ENCODE measurements at places on chromosomes 6 and 20. TPM values are rescaled to one million over a fixed set of nuclear protein-coding genes. Genes with fewer than 3 reads are reported as not detected.

Gene NRSN1
- not detected for total RNA-seq

DNA sequence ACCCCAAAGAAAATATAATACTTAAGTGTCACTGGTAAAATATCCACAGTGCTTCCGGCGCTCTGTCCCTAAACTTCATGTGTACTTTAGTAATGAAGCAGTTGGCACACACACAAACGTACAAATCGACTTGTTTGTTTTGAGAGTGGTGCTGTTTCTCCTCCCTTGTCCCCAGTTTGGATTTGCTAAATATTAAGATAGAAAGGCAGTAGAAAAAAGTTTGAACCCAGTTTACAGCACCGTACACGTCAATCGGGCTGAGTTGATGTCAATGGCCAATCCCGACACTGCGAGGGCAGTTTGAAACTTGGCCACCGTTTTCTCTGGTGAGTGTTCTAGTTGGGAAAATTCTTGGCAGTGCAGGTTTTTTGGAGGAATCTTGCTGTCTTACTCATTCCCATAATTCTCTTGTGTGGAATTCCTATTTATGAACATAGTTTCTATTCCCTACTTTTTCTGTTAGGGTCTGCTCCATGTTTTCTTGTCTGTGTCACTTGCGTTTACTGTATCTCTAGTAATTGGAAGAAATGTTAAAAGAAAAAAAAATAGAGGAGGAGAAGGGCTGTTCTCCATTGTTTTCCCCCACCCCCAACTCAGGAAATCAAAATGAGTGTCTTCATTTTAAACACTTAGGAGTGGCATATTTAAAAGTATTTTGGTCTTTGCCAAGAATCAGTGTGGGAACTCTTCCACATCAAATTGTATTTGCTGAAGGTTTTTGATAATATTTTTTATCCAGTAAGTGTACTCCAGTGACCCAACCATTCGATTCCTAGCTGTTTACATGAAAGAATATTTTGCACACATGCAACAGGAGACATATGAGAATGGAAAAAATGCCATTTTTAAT, 72.3 kb downstream of the OR2B2 start:
- no peak for ATAC-seq

DNA sequence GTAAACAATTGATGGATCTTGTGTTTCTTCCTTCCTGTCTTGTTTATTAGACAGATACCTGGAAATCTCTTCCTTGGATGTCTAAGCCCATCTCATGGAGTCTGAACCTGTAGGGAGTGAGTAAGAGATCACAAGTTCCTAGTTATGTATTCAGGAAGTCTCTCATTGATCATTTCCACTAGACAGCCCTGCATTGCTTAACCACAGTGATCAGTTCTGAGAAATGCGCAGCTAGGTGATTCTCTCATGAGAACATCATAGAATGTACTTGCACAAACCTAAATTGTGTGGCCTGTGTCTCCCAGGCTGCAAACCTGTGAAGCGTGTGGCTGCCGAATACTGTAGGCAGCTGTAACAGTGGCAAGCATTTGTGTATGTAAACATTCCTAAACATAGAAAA, 39.1 kb downstream of the FAM120B start:
- ATAC-seq: peak; percentile 82

- ATAC-seq: no peak
Observed at GRCh38 chr6:46989398-46989797, 52.7 kb downstream of the ADGRF1 start.

DNA sequence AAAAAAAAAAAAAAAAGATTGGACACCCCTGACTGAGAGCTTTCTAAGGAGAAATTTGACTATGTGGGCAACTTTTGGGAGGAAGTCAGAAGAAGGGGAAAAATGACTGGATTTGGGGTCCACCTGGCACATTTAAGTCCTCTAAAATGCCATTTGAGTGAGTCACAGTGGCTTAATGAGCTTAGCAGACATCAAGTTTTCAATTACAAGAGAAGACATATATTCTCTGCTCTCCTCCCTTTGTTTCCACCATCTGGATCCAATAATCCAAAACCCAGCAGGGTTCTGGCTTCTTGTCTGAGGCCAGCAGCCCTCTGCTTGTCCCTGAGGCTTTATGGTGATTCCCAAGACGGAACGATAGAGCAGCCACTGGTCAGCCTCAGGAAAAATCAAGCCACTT, 6.9 kb downstream of the PI3 start:
- no peak for ATAC-seq

DNA sequence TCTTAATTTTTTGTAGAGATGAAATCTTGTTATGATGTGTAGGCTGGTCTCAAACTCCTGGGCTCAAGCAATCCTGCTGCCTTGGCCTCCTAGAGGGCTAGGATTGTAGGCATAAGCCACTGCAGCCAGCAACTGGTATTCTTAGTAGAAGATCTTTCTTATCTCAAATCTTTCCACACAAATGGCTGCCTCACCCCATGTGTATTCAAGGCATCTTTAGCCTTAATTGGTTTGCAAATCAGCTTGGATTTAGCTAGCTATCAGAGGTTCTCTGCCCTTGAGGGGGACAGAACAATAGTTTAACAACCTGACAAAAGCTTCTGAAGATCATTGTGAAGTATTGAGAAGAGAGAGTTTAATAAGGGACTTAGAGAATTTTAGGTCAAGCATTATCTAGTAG, 17.9 kb upstream of the ABRACL start:
- no peak for ATAC-seq

GRCh38 chr20:34753706-34754461, 49.7 kb downstream of the TP53INP2 start:
- no peak for ATAC-seq

DNA sequence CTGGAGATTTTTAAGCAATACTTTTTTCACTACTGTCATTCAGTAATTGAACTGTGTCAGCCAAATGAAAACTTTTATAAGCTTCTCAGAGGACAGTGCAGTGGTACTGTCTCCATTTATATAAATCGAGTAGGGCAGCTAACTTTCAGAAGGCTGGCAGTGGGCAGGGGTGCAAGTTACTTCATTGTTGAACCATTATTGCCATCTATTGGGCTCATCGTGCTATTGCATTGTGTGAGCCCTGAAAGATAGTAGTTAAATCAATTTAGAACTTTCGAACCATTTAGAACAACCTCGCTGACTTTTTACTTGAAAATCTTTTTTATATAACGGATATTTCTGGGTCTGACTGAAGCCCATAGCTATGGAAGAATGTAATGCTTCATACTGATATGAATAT, 347.8 kb upstream of the PLCB4 start:
- ATAC-seq: no peak

DNA sequence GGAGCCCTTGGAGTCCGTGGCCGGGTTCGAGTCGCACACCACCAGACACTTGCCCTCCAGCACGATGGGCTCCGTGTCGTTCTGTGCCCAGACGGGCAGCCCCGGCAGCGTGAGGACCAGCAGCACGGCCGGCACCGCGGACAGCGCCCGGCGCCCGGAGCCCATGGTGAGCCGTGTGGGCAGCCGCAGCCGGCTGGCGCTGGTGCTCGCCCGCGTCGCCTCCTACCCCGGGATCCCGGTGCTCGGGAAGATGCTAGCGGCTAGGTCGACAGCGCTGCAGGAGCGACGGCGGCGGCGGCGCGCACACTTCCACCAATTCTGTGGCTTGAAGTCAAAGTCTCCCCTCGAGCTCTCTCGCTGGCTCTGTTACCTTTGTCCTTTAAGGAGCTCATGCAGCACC, 1.3 kb downstream of the CBLN4 start:
- ATAC-seq: no peak

GRCh38 chr20:23396950-23397627, 24.2 kb downstream of the NAPB start:
- no peak for ATAC-seq

DNA sequence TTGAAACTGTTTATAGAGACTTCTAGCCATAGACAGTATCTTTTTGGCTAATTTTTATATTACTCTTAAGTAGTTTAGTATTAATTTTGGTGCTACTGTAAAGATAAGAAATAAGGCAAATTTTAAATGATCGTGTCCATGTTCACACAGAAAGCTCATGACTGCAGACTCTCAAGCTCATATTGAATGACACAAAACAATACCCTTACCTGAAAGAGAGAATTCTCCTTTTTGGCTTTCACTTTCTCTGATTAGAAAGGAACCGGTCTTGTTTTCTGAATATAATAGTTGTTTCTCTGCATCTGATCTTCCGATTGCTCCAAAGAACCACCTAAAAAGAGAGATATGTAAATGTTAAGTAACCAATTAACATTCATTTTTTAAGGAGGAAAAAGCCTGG, 57.0 kb downstream of the FRK start:
- no peak for ATAC-seq

Measured in activated T-helper 17 cell treated with anti-CD3 and anti-CD28 coated beads, Interleukin-2, amount 50 U/mL, for 72 hours (primary cell).